ENCODE measurements at places on chromosomes 2 and 18.
A peak's percentile ranks its signal among the peaks of the same experiment; 100 is the strongest.

GRCh38 chr2:239327536-239328350, 73.1 kb downstream of the HDAC4 start:
- no peak for DNase-seq

GRCh38 chr2:141557329-141558095, 573.3 kb downstream of the LRP1B start:
- peak; percentile 5 for DNase-seq

- peak; percentile 52 for DNase-seq
These were observed 99.0 kb downstream of the RBBP8 start for GRCh38 chr18:23032030-23032582.

DNA sequence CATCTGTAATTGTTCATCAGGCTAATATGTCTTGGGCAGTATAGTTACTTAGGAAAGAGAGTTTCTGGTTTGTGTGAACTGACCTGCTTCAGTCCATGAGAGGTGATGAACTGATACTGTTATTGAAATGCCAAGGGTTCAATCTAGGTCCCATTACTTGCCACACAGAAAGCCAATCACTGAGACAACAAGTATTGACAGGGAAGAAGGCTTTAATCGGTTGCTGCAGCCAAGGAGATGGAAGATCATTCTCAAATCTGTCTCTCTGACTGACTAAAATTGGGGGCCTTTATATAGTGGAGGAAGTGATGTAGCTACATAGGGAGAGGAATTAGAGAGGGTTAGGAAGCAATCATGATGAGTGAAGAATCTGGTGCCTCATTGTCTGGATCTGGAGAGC, 19.9 kb upstream of the FAM98A start:
- no peak for DNase-seq

GRCh38 chr18:13617826-13618515, 108.4 kb downstream of the FAM210A start:
- DNase-seq: no peak

DNA sequence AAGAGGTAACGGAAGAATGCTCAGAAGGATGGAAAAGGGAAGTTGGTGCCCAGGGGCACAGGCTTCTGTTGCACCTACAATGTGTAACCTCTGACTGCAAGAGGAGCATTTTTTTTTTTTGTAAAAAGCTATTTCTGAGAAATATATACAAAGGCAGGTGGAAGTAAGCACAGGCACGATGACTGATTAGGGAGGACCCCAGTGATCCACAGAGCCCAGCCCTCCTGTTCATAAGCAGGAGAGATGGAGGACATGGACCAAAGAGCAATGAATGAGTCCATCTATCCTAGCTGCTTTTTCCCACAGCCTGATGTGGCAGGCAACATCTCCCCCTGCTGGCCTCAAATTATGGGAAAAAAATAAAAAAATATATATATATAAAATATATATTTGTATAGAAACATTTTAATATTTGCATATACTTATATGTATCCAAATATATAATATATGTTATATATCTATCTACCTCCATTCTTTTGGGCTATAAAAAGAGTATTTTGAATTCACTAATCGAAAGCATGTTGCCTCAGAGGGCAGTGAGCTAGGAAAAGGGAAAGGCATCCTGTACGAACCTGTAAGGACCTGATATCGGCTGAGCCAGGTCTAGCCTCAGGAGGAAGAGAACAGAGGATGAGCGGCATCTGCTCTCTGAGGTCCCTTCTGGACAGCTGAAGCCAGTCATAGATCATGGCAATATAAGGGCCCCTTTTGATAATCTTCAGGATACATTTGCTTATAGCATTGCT, 166.0 kb upstream of the STK17B start:
- no peak for DNase-seq

DNA sequence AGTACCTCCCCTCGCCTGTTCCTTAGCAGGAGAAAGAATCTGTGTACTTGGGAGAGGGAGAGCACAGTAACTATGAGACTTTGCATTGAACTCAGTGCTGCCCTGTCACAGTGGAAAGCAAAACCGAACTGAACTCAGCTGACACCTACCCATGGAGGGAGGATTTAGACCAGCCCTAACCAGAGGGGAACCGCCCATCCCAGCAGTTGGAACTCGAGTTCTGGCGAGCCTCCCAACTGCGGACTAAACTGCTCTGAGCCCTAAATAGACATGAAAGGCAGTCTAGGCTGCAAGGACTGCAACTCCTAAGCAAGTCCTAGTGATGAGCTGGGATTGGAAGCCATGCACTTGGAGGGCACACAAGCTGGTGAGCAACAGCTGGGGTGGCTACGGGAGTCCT, 110.4 kb downstream of the GRB14 start:
- no peak for DNase-seq

- DNase-seq: peak; percentile 89
These were observed 34.0 kb upstream of the MALL start for GRCh38 chr2:110149330-110150220.

GRCh38 chr2:141522048-141522447, 608.8 kb downstream of the LRP1B start:
- DNase-seq: no peak

DNA sequence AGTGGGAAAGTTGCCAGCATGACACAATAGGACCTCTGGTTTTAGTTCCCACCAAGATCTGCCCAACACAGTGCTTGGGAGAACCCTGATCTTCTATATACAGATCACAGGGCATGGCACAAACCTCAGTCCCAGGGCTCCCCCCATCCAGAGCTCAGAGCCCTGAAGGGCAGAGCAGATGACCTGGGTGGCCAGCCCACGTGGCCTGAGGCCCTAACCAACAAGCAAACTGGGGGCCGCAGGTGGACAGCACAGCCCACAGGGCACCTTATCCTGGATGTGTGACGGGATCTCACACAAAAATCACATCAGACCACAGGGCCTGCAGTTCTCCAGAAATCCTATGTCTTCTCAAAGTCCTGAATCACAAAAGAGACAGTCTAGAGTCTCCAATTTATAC, 34.7 kb downstream of the CRACDL start:
- DNase-seq: no peak

- DNase-seq: no peak
These were observed 111.8 kb downstream of the UGGT1 start for GRCh38 chr2:128202791-128203190.

DNA sequence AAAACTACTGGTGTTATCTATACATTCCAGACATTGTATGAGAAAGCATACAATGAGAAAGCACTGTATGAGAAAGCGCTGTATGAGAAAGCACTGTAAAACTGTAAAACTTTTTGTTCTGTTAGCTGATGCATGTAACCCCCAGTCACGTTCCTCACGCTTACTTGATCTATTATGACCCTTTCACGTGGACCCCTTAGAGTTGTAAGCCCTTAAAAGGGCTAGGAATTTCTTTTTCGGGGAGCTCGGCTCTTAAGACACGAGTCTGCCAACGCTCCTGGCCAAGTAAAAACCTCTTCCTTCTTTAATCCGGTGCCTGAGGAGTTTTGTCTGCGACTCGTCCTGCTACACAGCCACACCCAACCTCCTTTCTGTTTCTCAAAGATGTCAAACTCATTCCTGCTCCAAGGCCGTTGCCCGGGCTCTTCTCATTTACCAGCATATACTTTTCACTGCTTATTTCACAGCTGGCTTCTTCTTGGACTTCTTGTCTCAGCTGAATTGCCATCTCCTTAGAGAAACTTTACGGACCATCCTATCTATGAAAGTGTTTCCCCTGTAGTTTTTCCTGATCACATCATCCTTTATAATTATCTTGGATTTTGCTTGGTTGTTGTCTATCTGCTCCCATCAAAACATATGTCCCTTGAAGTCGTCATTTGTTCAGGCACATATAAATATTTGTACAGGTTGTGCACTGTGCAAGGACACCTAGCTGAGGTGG, 29.8 kb upstream of the YES1 start:
- DNase-seq: no peak

- no peak for DNase-seq
These were observed 83.7 kb upstream of the ZNF397 start for GRCh38 chr18:35157181-35157580.

DNA sequence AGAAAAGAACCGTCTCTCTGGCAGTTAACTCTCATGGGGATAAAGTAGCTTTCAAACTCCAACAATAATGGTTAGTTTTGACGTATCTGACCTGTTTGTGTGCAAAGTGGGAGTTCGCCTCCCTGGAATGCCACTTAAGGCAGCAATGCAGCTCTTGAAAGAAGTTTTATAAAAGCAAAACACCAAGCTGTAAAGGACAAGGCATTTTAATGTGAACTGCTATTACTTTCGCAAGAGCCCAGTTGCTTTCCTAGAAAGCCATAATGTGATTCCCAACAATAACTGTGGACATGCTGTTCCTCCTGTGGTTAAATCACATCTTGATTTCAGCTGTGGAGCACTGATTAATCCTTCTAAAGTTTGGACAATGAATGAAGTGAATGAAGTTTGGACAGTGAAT, 303.7 kb downstream of the PTPRM start:
- no peak for DNase-seq

DNA sequence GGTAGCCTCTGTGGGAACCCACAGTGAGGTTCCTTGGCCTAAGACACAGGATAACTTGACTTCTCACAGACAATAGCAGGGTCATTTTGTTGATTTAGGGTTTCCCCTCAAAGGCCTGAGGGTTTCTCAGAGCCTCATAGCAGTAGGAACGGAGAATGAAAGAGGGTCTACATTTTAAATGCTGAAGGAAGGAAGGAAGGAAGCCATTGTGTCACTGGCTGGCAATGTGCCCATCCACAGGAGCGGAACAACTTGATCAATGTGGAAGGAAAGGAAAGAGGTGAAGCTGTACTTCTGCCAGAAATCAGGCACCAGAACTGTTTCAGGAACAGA, 5.1 kb downstream of the IL1B start:
- no peak for DNase-seq

DNA sequence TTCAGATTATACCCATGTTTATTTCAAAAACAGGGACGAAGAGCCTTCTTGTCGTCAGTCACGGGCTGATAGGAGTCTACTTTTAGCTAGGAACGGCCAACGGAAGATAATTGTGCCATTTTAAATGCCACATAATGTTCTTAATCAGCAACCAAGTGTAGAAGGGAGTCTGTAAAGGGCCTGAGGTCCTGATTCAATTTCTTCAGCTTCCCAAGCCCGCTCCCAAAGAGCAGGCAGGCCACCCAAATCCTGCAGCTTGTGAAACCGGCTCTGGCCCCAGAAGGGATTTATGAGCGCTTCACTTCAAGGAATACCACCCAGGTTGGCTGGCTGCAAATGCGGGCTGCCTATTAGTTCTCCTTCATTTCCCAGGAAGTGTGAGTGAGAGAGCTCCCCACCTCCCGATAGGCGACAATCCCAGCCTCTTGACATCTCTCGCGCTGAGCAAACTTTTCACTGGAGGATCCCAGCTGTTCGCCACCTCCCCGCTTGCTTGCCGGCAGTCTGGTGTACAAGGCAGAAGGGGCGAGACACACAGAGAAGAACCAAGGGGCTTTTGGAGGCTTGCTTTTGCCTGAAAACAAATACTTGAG, 272.9 kb downstream of the CDH20 start:
- DNase-seq: no peak

GRCh38 chr2:141728142-141728541, 402.7 kb downstream of the LRP1B start:
- no peak for DNase-seq

DNA sequence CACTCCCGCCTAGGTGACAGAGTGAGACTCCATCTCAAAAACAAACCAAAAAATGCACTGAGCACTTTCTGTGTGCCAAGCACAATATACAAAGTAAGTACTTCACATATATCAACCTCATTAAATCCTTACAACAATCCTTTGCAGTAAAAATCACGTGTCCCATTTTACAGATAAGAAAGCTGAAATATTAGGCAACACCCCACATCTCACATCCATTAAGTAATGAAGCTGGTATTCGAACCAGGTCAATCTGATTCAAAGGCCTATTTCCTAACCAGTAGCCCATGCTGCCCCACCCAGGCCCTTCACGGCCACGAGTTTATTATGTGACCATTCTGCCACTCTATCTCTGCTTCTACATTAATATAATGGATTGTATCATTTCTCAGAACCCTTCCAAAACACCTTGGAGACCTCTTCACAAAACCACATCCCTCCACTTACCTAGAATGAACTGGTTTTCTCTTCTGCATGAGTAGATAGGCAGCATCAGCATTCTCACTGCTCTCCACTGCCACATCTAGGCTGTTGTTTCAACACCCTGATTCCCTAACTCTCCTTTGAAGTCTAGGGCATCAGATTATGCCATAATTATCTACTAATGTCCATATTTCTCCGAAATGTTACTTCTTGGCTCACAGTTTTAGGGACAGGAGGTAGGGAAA, 3.1 kb upstream of the EXOC6B start:
- DNase-seq: no peak

DNA sequence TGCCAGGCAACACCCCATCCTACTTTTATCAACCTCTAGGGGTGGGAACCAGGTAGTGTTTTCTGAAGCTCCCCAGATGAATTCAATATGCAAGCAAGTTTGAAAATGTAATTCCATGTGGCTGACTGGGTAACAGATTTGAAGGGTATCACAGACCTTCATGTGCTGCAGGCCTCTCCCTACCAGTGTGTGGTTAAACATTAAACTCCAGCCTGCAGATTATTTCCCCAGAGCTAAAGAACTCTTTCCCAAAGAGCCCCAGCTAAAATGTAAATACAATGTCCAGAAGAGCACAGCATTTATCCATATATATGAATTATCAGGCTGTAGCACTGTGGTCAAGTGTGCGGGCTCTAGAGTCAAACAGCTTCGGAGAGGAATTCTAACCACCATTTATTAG, 134.1 kb downstream of the MYO5B start:
- no peak for DNase-seq

GRCh38 chr2:3159782-3160545, 217.7 kb downstream of the EIPR1 start:
- DNase-seq: no peak

GRCh38 chr18:58991167-58991798, 126.6 kb downstream of the ZNF532 start:
- DNase-seq: peak; percentile 76

DNA sequence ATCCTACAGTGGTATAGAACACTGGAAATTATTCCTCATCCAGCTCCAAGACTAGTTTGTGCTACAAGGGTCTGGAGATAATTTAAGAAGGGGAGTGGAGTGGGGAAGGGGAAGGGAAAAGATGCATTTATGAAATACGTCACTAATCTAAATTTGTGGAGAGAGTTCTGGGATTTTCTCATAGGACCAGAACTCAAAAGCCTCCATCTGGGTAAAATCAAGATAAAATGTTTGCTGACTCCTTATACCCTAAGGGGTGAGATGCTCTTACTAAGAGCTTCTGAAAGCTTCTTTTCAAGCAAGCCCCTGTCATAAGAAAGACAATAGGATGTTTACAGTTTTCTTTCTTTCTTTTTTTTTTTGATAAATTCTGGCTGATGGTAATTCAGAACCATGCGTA, 88.5 kb upstream of the RBMS1 start:
- no peak for DNase-seq

- DNase-seq: no peak
These were observed 245.4 kb downstream of the CDH2 start for GRCh38 chr18:27931535-27931934.

- no peak for DNase-seq
These were observed 77.1 kb upstream of the CHRNA1 start for GRCh38 chr2:174841350-174841749.

Measured in kidney capillary endothelial cell (primary cell).